ENCODE measurements at places on chromosomes 16 and 17.

- DNase-seq: no peak
Observed at GRCh38 chr17:3282901-3283300, 15.3 kb downstream of the OR3A1 start.

- no peak for DNase-seq
Observed at GRCh38 chr17:40284085-40284713, 3.5 kb upstream of the CDC6 start.

DNA sequence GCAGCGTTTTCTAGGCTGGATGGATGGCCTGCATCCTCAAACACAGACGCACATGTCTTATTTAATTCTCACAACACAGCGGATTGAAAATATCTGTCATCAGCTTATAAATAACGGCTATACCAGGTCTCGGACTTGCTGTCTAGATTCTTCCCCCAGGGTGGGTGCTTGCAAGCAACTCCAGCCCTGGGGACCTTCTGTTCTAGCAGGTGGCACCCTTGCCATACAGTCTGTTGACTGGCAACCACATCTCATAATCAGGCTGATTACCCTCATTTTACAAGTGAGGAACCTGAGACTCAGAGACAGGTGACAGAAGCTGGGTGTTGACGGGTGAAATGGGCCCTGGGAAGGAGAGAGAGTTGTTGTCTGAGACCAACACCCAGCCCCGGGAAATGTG lies 16.2 kb upstream of the SEZ6 start:
- DNase-seq: no peak

GRCh38 chr17:31174215-31174614 lies 79.4 kb downstream of the NF1 start:
- DNase-seq: no peak

DNA sequence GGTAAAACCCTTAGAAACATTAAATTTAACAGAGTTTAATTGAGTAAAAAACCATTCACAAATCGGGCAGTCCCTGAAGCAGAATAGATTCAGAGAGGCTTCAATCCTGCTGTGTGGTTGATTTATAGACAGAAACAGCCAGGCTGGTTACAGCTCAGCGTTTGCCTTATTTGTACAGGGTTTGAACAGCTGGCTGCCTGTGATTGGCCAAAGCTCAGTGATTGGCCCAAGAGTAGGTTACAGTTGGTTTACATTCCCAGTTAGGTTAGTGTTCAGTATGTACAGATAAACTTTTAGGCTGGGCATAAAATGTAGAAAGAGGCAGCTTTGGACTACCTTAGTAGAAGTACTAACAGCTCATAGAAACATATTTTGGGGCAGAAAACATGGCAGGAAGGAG lies 210.4 kb upstream of the ELAC2 start:
- DNase-seq: no peak

GRCh38 chr17:68204736-68205135 lies 43.1 kb upstream of the AMZ2 start:
- DNase-seq: no peak

DNA sequence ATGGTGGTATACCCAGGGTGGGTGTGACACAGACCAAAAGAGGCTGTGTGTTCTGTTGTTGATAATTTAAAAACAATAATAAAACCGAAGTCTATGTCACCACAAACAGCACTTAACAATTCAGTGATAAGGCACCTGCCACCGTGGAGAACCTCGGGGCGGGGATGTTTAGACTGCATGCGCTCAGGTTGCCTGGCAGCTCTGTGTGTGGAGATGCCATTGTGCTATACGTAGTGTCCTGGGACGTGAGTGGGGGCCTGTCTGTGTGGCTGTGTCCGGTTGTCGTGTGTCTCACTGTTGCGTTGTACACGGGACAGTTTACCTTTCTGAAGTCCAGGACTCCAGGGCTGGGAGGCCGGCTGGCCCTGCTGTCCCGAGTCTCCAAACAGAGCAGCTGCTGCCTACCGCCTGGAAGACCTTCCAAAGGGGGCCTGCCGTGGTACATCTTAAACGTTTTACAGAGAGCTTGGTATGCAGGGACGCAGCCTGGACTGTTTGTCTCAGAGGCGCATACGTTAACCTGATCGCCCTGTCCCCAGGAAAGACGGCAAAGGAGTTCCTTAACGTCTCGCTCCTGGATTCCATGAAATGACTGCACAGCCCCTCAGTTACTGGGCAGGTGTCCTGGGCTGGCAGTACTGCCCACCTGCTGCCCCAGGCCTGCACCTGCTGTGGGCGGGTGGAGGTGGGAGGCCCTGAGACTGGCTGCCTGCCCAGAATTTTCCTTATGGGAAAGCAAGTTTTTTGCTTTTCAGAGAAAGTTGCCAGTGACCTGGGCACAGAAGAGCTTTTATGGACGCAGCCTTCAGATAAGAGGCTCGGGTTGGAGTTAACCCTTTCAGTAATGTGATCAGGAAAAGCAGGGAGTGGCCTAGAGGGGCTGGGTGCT lies 19.0 kb downstream of the SPIRE2 start:
- DNase-seq: no peak

- DNase-seq: no peak
Observed at GRCh38 chr16:79143026-79143425, 457.5 kb downstream of the MAF start.

- DNase-seq: no peak
Observed at GRCh38 chr17:13825526-13826040, 223.9 kb upstream of the HS3ST3A1 start.

- DNase-seq: no peak
Observed at GRCh38 chr16:24758373-24758772, 28.9 kb downstream of the TNRC6A start.

- DNase-seq: no peak
Observed at GRCh38 chr16:7027401-7027800, 305.2 kb upstream of the RBFOX1 start.

Measured in HuH-7 (cell line).